ENCODE measurements at places on chromosomes 7 and 10.
A peak's percentile ranks its signal among the peaks of the same experiment; 100 is the strongest.

GRCh38 chr10:18350340-18350739 is 210.1 kb downstream of the CACNB2 start:
- DNase-seq = no peak

DNA sequence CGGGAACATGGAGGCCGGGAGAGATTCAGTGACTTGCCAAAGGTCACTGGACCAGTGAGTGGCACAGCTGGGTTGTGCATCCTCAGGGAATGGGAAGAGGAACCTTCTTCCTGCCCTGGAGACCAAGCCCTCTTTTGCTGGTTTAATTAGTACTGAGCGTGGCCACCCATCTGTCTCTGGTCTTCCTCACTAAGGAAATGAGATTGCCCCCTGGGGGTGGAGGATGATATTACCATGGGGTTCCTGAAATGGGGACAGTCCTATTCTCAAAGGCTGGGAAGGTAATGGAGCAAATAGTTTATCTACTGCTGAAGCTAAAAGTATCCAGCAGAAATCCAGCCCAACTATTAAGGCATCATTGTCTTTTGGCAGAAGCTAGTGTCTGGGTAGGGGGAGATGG is 98.6 kb upstream of the FGFR2 start:
- DNase-seq = peak; percentile 21

DNA sequence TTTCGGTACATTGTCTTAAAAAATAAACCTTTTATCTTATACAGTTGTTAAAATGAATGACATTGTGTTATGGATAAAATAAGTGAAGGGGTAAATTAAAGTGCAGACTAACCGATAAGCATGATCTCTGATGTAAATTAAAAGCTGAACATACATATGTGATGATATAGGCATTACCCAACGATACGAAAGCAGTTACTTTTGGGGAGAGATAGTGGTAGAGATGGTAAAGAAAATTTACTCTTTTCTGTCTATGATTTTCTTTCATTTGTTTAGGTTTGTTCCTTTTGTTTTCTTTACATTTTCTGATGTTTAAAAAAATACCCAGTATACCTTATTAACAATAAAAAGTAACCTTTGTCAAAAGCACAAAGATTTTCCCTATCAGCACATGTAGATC is 6.4 kb downstream of the C1GALT1 start:
- DNase-seq = no peak

DNA sequence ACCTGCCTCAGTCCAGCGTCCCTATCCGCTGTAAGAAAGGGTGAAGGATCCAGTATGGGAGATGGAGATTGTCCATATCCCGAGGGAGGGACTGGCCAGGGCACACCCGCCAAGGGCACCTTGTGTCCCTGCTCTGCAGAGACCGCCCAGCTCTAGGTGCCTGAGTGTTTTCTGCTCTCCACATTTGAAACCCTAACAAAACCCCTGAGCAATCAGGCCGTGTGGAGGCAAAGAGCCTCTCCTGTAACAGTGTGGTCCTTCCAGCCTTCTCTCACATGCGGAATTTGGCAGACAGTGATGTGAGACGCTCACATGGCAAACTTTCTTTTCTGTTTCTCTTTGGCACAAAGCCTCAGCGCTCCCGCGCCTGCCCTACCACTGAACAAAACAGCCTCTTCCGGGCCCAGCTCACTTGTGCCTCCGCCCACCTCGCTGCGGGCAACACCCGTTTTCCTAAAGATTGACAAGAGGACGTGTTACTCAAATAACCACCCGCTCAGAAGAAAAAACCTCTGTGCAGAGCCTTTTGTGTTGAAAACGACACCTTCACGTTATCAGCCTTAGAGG is 514.8 kb downstream of the DNAJB6 start:
- DNase-seq = no peak

GRCh38 chr7:4169455-4169854 is 512.6 kb upstream of the FOXK1 start:
- no peak for DNase-seq

GRCh38 chr7:114889646-114890285 is 32.1 kb upstream of the MDFIC start:
- DNase-seq = peak; percentile 86

DNA sequence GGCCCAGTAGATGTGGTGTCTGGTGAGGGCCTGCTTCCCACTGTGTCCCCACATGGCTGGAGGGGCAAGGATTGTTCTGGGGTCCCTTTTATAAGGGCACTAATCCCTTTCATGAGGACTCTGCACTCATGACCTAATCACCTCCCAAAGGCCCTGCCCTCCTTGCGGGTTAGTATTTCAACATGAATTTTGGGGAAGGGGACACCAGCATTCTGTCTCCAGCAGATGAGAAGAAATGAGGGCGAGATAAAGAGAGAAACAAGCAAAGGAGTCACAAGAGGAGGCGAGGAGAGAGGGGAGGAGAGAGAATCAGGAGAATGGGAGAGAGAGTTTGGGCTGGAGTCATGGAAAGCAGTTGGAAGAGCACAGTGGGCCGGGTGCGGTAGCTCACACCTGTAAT is 83.7 kb downstream of the C10orf105 start:
- no peak for DNase-seq

- peak; percentile 52 for DNase-seq
Measured at GRCh38 chr7:14754631-14755030, 147.9 kb downstream of the DGKB start.

DNA sequence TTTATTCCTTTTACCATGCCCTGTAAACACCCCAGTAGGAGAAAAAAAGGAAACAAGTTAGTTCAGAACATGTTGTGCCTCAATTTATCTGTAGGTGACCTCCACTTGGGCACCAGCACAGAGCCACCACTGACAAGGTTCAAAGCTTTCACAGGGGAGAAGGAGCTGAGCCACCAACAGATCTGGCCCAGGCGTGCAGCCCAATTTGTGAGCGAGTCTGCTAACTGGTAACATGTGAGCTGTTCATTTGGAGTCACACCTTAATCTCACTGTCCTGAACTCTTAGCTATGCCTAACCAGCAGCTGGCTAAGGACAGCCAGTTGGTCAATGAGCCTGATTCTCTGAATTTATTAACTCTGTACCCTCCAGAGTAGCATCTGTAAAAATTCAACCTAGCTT is 78.4 kb upstream of the CAMK2B start:
- DNase-seq = no peak

DNA sequence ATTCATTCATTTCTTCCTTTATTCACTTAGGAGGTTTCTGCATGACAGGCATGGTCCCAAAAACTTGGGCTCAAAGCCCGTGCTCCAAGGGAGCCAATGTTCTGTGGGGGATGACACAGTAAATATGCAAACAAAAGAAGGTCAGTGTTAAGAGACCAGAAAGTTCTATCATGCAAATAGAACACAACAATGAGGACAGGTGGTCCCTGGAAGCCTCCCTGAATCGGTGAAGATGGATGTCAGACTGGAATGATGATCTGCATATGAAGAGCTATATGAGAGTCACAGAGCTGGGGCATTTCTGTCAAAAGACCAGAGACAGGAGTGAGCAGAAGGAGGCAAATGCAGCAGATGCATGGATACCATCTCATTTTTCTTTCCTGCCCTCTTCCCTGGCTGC is 129.0 kb downstream of the ABCA13 start:
- no peak for DNase-seq

DNA sequence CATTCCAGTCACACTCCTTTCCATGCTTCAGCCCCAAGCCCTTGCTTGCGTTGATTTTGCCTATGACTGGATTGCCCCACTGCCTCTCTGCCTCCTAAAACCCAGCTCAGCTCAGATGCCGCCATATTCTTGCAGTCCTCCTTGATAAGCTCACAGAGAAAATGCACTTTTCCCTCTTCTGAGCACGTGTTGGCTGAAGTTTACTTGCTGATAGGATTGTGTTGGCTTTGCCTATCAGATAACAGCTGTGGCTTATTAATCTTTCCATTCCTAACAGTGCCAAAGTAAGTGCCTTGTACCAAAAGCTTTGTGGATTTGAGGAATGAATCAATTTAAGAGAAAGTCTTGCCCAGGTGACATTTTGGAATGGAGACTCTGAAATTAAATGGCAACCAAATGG is 249.2 kb downstream of the PHTF2 start:
- DNase-seq = no peak

GRCh38 chr10:72206511-72207229 is 9.1 kb upstream of the ANAPC16 start:
- no peak for DNase-seq

GRCh38 chr7:113087071-113087998 is 708 bp upstream of the GPR85 start:
- peak; percentile 82 for DNase-seq

GRCh38 chr10:86609920-86610319 is 44.4 kb upstream of the OPN4 start:
- DNase-seq = no peak

DNA sequence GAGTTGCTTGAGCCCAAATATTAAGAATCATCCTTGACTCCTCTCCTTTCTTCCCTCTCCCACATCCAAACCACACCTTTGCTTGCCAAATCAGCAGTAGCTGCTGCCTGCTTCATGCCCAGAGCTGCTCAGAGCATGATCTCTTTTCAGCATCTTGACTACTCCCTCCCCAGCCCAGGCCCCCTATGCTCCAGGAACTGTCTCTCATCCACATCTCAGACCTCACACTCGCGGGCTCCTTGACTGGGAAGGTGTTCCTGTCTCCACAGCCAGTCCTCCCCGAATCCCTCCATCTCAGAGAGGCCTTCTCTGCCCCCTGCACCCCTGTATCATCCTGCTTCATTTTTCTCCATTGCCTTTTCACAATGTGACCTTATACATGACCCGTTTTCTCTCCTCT is 157.0 kb downstream of the DNAJB6 start:
- DNase-seq = no peak

GRCh38 chr7:1843921-1844335 is 173.9 kb downstream of the ELFN1 start:
- no peak for DNase-seq

DNA sequence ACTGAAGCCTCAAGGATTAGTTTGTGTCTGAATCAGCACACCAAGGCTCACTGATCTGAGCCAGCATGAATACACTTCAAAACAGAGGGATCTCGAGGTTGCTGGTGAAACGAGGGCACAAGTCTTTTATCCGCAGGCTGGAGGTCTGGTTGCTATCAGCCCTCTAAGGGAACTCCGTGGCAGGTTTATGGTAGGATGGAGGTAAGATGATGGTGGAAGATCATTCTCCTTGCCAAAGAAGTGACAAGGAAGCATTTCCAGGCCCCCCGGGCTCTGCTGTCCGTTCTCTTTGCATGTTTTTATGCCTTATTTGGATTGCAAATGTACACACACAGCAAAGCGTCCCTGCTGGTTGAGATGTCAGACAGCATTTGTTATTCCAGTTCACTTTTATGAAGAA is 268.3 kb downstream of the ARHGAP12 start:
- no peak for DNase-seq

- DNase-seq = no peak
Measured at GRCh38 chr7:154438571-154439367, 386.6 kb downstream of the DPP6 start.

GRCh38 chr10:24114556-24114955 is 94.4 kb upstream of the KIAA1217 start:
- no peak for DNase-seq

GRCh38 chr7:235576-236395 is 43.4 kb downstream of the FAM20C start:
- no peak for DNase-seq

- DNase-seq = no peak
Measured at GRCh38 chr10:33345236-33345635, 10.8 kb upstream of the NRP1 start.

DNA sequence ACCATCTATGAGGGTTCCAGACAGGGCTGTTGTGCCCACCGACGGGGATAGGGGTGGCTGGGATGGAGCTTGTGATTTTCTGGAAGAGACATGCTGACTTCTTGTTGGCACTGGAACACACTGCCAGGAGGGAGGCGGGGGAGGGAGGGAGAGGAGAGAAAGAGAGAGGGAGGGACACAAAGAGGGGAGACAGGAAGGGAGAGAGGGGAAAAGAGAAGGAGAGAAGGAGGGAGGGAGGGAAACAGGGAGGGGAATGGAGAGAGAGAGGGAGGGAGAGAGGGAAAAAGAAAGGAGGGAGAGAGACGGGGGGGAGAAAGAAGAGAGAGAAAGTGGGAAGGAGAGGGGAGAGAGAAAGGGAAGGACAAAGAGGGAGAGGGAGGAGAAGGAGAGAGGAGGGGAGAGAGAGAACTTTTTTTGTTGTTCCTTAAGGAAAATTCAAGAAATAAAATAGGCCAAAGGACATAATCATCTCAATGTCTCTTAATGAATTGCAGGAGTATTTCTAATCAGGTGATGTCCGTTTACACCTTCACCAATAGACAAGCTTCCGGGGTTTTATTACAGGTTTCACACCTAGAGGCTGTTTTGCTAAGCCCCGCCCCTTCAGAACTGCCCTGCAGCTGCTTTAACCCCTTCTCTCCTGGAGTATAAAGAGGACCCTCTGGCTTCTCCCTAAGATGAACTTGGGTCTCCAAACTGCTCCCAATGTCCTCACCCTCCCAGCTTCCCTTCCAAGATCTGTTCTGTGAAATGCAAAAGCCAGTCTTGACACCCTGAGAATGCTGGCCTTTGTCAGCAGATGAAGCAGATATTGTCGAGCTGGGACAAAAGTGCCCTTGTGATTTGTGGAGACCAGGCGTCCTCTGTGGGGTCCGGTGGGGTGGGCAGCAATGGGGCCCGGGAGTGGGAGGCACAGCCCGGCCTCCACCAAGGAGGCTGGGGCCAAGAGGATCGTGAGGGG is 82.0 kb upstream of the GTF2IRD1 start:
- no peak for DNase-seq

- DNase-seq = peak; percentile 81
Measured at GRCh38 chr10:3452683-3453361, 280.2 kb upstream of the PITRM1 start.

GRCh38 chr7:146131701-146132100 is 15.1 kb downstream of the CNTNAP2 start:
- no peak for DNase-seq

DNA sequence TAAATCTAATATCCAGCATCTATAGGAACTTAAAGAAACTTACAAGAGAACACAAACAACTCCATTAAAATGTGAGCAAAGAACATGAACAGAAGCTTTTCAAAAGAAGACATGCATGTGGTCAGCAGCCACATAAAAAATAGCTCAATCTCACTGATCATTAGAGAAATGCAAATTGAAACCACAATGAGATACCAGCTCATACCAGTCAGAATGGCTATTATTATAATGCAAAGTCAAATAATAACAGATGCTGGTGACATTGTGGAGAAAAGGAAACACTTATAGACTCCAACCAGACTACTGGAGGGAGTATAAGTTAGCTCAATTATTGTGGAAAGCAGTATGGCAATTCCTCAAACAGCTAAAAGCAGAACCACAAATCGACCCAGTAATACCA is 1314.5 kb downstream of the XPNPEP1 start:
- DNase-seq = no peak

- DNase-seq = no peak
Measured at GRCh38 chr7:52463341-52463740, 572.1 kb upstream of the POM121L12 start.

DNA sequence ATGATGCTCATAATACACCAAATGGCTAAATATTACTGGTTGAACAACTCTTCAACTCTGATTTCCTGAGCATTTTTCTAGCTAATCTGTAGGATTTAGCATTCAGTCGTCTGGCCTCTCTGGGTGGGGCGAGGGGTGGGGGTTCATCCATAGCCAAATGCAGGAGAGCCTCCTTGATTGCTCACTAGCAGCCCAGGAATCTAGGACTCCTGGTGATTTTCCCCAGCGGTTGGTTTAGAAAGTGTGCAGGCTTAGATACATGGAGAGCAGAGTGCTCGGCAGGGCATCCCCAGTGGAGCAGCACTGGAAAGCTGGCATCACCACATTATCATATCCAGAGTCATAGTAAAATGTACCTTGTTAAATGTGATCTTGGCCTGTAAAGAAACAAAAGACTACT is 136.1 kb downstream of the DYNC1I1 start:
- DNase-seq = no peak

Measured in dermis blood vessel endothelial cell (primary cell).